Right hindlimb (tissue), 1 donor: ENCODE measurements at places on chromosomes 2 and 18.
A peak's percentile ranks its signal among the peaks of the same experiment; 100 is the strongest.

DNA sequence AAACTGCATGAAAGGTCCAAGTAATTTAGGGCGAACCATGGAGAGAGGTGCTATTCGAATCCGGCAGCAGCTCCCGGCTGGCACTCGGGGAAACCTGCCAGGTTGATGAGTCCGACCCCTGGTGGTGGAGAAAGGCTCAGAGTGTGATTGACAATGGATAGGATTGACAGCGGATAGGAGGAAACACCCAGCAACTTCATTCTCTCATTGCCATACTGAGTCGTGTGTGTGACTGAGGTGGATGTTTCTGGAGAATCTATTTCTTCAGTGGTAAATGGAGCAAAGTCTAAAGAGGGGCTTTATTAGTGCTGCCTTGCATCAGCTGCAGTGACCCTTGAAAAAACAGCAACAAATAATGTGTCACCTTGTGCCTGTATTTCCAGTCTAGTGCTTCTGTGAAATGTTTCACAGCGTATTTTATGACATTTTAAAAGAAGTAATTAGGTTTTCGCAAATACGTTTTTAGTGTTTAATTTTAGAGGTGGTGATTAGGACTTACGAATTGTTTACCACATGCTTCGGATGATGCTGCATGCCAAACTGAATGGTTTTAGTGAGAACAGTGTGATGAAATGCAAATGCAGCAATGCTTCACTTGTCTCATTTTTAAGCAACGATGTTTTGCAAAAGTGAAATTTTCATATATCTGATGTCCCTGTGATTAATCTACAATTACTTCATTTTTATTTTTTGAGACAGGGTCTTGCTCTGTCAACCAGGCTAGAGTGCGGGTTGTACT, 102.0 kb downstream of the DCDC2C start:
- no peak for DNase-seq

GRCh38 chr18:11572201-11572600, 37.2 kb upstream of the SLC35G4 start:
- DNase-seq = no peak

- DNase-seq = no peak
Measured at GRCh38 chr2:28449488-28450395, 46.1 kb upstream of the PLB1 start.

GRCh38 chr2:217069263-217070042, 209.6 kb upstream of the TNP1 start:
- no peak for DNase-seq

DNA sequence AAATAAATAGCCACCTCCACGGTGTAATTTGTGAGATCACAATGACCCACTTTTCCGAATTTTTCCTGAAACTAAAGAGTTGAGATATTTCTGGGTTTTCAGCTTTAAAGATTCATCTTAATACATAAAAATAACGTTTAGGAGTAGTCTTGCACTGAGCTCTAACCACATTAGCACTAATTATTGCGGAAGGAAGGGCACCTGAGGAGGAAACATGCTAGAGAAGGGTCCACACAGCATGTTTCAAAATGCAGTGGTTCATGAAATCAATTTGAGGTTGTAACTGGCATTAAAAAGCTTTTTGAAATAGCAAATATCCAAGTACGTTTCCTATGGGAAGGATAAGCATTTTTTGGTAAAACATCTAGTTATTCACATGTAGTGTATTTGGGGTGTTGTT, 8.4 kb downstream of the INPP4A start:
- no peak for DNase-seq

GRCh38 chr2:10566018-10566417, 117.9 kb upstream of the ODC1 start:
- no peak for DNase-seq

GRCh38 chr2:206084870-206085741, 868 bp downstream of the INO80D start:
- peak; percentile 60 for DNase-seq

GRCh38 chr18:58054041-58054781, 10.2 kb downstream of the NEDD4L start:
- DNase-seq = no peak

GRCh38 chr2:215105607-215106354, 32.6 kb downstream of the ABCA12 start:
- no peak for DNase-seq

GRCh38 chr2:12717191-12718014, 667 bp downstream of the TRIB2 start:
- DNase-seq = peak; percentile 78

DNA sequence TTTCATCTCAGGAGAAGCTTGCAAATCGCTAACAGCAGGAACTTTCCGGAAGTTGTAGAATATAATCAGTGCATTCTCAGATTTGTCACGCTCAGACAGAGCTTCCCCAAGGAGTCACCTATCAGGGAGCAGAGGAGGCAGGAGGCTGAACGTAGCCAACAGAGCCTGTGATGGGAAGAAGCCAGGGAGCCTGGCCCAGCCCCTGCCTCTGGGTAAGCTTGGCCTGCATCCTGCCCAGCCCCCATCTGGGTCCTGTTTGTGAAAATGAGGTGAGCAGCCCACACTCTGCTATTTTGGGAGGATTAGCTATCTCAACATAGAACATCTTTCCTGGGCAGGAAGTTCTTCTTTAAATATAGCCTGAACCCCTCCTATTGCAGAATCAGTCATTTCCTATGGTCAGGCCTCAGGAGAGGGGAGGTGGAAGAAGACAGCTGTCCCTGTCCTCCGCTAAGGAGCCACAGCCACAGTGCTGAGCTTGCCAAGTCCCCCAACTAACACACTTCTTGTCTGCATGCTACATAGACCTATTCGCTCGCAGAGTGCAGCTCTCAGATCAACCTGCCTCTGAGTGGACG, 19.2 kb upstream of the PKDCC start:
- DNase-seq = peak; percentile 69
